Aorta (tissue), 5 donors: ENCODE measurements at places on chromosomes 3 and 15. TPM values are rescaled to one million over a fixed set of nuclear protein-coding genes. Genes with fewer than 3 reads are reported as not detected.

DNA sequence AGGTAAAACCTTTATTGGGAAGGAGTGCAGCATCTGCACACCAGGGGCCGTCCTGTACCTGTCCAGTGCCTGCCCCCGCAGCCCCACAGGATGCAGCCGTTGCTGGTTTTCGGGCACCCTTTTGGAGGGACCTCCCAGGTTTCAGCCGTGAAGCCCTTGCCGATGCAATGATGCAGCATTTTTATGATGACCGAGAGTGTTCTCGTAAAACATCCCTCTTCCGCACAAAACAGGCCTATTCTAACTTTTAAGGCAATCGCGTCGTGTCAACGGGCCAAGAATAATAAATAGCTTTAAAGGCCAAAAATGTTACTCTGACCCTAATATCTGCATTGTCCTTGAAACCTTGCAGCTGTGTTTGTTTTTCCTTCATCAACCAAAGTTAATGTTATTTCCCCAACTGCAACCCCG lies 126.1 kb downstream of the LRRK1 start:
- DNase-seq, result no peak

DNA sequence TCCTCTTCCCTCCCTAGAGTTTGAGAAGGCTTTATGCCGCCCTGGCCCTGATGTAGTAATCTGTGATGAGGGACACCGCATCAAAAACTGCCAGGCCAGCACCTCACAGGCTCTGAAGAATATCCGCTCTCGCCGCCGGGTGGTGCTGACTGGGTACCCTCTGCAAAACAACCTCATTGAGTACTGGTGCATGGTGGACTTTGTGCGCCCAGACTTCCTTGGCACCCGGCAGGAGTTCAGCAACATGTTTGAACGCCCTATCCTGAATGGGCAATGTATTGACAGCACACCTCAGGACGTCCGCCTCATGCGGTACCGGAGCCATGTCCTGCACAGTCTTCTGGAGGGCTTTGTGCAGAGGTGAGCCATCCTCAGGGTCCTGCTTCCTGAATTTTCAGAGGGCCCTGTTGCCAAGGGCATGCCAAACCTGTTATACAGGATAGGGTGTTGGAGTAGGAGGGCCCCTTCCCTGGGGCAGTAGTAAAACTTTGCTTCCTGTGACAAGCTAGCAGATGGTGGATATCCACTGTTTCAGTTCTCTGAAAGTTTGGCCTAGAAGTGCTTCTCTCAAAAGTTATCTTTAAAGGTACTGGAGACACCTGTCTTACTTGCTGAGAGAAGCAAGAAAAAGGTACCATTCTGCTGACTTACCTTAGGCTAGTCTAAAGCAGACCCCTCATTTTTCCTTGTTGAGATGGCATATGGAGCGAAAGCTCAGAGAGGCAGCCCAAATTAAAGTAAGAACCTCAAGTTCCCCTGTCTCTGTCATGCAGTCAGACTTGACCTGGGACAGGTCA lies 33.7 kb upstream of the TEX264 start:
- DNase-seq, result no peak

- DNase-seq, result no peak
Observed at GRCh38 chr3:6396631-6397030, 464.3 kb upstream of the GRM7 start.

- DNase-seq, result no peak
Observed at GRCh38 chr3:114698146-114699105, 404.6 kb downstream of the TIGIT start.

The WDR49 gene
- total RNA-seq, result 3.0 TPM

- no peak for DNase-seq
Observed at GRCh38 chr3:111904376-111905241, 45.5 kb downstream of the PHLDB2 start.

The FSD2 gene
- total RNA-seq, result not detected

DNA sequence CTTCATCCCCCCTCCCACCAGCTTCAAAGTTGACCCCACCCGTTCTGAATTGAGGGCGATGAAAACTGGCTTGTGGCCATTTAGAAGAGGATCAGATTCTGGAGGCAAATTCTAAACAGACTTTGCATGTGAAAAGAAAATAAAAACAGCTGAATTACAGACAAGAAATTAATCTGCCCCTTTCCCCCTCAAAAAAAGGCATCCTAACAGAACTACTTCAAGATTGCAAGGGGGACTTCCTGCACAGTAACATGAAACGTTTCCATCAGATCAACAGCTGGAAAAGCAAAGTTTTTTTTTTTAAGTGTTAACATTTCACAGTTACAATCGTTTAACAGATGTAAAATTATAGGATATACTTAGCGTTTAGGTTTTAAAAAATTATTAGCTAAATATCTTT lies 229.3 kb downstream of the RORA start:
- no peak for DNase-seq

- no peak for DNase-seq
Observed at GRCh38 chr3:169278667-169279066, 384.8 kb downstream of the MECOM start.

DNA sequence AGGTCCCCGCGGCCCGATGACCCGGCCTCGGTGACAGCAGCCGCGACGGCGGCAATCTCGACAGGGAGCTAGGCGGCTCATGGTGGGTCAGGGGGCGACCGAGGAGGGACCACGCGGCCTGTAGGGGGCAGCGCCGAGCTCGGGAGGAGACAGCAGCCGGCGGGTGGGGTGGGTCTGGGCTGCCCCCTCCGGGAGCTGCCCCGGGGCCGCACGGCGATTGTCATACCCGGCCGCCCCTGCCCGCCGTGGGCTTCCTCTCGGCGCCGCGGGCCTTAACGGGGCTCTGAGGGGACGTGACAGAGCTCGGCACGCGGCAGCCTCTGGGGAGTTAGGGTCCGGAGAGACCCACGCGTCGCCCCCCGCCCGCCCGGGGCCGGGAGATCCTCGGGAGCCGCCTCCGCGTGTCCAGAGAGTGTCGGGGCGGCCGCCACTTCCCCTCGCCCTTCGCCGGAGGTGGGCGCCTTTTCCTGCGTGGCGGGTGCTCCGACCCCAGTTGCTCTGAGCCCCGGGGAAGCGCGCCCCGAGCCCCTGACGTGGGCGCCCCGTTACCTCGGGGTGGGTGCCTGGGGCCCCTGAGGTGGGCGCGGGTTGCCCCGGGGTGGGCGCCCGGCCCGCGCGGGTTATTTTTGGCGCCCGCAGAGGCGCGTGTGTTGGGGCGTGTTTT lies 539 bp upstream of the PLCL2 start:
- DNase-seq, result peak; percentile 90

DNA sequence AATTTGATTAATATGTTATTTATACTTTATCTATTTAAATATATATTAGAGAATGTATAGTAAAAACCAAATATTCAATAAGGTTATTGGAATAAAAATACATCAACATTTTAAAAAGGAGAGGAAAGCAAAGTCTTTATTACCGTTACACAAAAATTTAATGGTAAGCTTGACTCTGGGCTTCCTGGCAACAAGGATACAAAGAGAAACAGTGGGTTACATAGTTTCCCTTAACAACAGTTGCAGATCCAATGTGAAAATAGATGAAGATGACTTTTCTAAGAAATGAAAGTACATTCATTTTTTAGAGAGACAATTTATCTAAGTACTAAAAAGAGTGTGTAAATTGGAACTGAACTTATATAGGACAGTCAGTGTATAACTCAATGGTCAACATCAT lies 6.0 kb upstream of the PHLDB2 start:
- no peak for DNase-seq

The COL7A1 gene
- 5.4 TPM for total RNA-seq

The SAMD7 gene
- not detected for total RNA-seq

The CP gene
- total RNA-seq, result 36.2 TPM

- DNase-seq, result no peak
Observed at GRCh38 chr15:39752991-39753390, 29.6 kb downstream of the FSIP1 start.

The ITPKA gene
- total RNA-seq, result 0.33 TPM

DNA sequence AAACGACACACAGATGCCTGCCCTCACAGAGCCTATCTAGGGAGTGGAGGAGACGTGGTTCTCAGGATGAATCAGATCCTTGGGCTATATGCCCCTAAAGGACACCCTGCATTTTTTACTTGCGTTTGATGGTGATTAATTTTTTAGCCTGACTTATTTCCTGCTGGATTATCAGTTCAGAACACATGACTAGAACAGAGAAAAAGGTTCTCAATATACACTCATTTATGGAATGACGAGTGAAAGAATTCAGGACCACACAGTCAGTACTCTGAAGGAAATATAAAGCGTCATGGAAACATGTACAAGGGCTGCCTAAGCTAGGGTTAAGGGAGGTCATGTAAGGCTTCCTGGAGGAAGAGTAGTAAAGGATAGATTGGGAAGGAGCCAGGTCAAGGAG lies 121.8 kb downstream of the SSR3 start:
- no peak for DNase-seq

The ACKR4 gene
- total RNA-seq, result 15.5 TPM

The KCNAB1 gene
- total RNA-seq, result 22.6 TPM

DNA sequence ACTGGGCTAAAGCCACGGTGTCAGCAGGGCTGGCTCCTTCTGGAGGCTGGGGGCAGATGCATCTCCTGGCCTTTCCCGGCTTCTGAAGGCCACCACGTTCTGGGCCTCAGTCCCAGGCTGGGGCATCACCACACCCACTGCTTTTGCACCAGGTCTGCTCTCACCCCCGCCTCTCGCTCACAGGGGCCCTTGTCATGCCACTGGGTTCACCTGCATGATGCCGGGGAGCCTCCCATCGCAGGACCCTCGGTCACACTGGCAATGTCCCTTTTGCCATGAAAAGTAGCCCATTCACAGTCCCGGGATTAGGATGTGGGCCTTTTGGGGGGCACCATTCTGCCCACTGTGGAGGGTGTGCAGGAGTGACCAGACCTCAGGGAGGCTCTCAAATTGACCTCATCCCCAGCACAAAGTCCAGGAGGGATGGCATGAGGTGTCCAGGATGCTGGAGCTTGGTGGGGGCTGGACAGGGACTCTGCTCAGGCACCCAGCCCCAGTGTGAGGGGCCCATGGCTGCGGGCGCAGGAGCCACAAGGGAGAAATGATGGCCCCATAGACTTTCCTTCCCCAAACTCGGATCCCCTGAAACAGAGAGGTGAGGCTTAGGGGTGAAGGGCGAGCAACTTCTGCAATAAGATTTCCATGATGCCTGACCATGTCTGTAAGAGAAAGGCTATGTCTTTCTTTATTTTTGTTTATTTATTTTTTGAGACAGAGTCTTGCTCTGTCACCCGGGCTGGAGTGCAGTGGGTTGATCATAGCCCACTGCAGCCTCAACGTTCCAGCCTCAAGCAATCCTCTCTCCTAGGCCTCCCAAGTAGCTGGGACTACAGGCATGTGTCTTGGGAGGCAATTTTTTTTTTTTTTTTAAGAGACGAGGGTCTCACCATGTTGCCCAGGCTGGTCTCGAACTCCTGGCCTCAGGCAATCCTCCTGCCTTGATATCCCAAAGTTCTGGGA lies 189.1 kb downstream of the GOLGA6L6 start:
- peak; percentile 44 for DNase-seq

- DNase-seq, result no peak
Observed at GRCh38 chr3:141807277-141808033, 44.2 kb downstream of the GRK7 start.

The MAP3K13 gene
- 25.3 TPM for total RNA-seq

The LTK gene
- 0.19 TPM for total RNA-seq

The PLA2G4F gene
- not detected for total RNA-seq

- no peak for DNase-seq
Observed at GRCh38 chr15:58908550-58909309, 24.7 kb downstream of the SLTM start.

The KIF15 gene
- 0.49 TPM for total RNA-seq

GRCh38 chr3:135268941-135269532 lies 474.0 kb downstream of the EPHB1 start:
- DNase-seq, result no peak

The DPPA4 gene
- not detected for total RNA-seq

DNA sequence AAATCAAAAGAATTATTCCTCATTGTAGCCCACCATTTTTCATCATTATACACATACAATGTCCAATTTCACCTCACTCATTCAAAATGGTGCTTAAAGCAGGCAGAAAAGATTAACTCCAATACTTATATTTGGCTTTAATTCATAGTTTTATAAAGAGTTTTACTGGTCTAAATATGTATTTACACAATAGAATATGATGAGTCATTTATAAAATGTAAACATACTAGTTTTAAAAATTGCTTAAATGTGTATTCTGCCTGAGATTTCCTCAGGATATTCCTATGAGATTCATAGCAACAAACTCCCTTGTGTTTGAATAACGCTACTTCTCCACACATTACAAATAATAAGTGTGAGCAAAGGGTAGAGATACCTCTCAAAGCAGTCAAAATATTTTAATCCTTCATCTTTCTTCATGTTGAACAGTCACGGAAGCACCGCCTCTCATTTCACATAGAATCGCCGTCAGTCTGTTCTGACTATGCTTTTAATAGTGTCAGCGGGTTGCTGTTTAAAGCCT lies 75.7 kb upstream of the GBE1 start:
- no peak for DNase-seq

GRCh38 chr3:141439589-141439988 lies 47.2 kb upstream of the RASA2 start:
- DNase-seq, result no peak

The CSTA gene
- total RNA-seq, result 9.3 TPM

The LINS1 gene
- 19.2 TPM for total RNA-seq

DNA sequence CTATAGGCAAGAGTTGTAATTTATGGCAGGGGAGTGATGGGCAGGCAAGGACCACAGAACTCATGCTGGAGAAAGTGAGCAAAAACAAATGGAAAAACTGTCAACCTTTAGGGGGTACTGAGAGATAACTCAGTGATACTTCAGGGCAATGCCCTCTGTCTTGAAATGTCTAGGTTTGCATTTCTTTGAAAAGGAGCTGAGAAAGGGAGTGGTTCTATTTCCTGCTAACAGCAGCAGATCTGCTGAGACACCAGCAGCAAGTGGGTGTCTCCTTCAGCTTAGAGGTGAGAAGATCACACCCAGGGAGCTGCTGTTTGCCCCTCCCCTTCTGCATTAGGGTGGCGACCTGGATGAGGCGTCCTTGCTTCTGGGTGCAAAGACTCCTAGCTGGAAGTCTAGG lies 42.3 kb upstream of the XIRP1 start:
- no peak for DNase-seq

GRCh38 chr3:170007031-170007663 lies 30.6 kb upstream of the GPR160 start:
- no peak for DNase-seq

The SLC28A2 gene
- not detected for total RNA-seq

- no peak for DNase-seq
Observed at GRCh38 chr3:58254144-58254543, 16.6 kb downstream of the ABHD6 start.

DNA sequence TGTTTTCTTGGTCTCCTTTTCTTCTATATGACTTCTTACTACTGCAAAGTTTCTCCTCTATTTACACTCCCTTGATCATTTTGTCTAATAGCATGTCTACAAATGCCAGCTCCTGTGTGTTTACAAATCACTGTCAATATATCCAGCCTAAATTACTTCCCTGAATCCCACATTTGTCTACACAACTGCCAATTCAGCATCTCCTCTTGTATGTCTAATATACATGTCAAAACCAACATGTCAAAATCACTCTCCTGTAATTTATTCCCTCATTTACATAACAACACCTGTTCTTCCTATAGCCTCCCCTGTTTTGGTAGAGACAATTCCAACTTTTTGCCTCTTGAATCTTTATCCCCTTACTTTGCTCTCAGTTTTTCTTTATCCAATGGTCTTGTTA lies 359.3 kb downstream of the PLOD2 start:
- DNase-seq, result no peak

- DNase-seq, result peak; percentile 68
Observed at GRCh38 chr15:99413955-99414754, 151.6 kb upstream of the MEF2A start.

The CCR8 gene
- total RNA-seq, result not detected

- no peak for DNase-seq
Observed at GRCh38 chr3:134253475-134254226, 3.0 kb upstream of the RYK start.
